CD4-positive, alpha-beta T cell treated with Interleukin-10 for 1 hour (primary cell): ENCODE measurements at places on chromosomes 5 and 9.
A peak's percentile ranks its signal among the peaks of the same experiment; 100 is the strongest.

DNA sequence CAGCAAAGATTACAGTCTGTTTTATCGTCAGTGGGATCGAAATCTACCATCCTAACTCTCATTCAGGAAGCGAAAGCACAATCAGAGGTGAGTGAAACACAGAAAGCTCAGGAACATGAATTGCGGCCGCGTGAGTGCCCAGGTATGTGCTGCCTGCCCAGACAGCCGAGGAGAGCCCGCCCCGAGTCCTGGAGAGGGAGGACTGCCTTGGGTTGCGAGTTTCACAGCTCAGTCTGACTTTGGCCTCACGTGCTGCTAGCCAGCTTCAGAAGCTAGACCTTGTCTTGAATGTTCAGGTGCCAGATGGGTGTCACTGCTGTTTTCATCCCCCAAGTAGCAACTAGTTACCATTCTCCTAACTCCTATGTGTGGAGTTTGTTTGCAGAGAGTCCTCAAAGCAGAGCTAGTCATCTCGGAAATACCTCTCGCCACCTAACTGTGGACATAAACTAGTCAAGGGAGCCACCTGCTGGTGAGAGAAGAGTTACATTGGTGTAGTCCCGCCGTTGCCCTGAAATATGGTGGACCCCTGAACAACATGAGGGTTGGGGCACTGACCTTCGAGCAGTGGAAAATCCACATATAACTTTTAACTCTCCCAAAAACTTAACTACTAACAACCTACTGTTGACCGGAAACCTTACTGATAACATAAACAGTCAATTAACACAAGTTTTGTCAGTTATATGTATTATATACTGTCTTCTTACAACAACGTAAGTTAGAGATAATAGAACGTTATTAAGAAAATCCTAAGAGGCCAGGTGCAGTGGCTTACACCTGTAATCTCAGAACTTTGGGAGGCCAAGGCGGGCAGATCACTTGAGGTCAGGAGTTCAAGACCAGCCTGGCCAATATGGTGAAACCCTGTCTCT is 80.9 kb downstream of the GOLPH3 start:
- peak; percentile 67 for DNase-seq

GRCh38 chr9:97853056-97853843 is at the start of gene FOXE1:
TSS of gene FOXE1 (plus strand) at chr9:97853226. CDS start at chr9:97853915, 689 bp downstream.
- DNase-seq: no peak

DNA sequence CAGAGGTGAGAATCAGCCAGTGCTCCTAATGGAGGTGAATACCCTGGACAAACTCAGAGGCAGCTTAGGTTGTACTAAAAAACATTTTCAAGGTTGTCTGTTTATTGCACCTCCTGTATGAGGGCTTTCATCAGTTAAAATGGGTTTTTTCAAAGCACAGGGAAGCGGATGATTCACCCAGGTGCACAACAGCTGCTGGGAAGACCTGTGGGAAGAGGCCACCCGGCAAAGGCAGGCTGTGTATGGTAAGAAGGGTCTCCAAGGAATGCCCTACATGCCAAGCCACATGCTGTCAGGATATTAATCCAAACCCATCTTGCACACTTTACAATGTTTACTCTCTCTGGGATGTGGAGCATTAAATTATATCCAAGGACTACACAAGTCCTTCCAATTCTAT is 14.7 kb downstream of the SIL1 start:
- no peak for DNase-seq

- no peak for DNase-seq
These were observed 242.9 kb downstream of the MARCHF11 start for GRCh38 chr5:15936505-15937245.

DNA sequence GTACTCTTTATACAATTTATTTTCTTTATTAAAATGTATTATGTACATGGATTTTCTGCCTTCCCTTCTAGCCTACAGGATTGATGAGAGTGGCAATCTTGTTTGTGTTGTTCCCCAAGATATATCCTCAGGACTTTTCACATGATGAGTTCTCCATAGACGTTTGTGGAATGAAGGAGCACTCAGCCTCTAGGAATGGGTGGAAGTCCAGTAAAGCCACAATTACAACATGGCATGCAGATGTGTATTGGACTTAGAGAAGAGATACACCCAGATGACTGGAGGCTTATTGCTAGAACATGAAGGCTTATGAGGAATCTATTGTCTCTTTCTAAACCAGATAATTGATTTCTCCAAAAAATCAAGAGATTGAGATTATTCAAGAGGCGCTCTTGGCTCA is 8.2 kb upstream of the DOCK2 start:
- no peak for DNase-seq
